ENCODE measurements at places on chromosomes 1 and 21. TPM values are rescaled to one million over a fixed set of nuclear protein-coding genes. Genes with fewer than 3 reads are reported as not detected.

SH2D1B gene
- not detected for total RNA-seq

PSMG1 gene
- total RNA-seq, result 85.2 TPM

PLEKHA6 gene
- total RNA-seq, result 1.0 TPM

LCE1C gene
- total RNA-seq, result not detected

GBP6 gene
- 0.31 TPM for total RNA-seq

RGS4 gene
- total RNA-seq, result not detected

IGSF8 gene
- 29.9 TPM for total RNA-seq
